Right renal cortex interstitium (tissue), 3 donors: ENCODE measurements at places on chromosomes 13 and 19.

GRCh38 chr19:37218592-37218935 lies 550 bp downstream of the ZNF383 start:
- DNase-seq = no peak

- no peak for DNase-seq
These were observed 13.1 kb downstream of the EPS15L1 start for GRCh38 chr19:16458391-16459341.

GRCh38 chr13:114151565-114152284 lies 19.3 kb upstream of the RASA3 start:
- DNase-seq = no peak

DNA sequence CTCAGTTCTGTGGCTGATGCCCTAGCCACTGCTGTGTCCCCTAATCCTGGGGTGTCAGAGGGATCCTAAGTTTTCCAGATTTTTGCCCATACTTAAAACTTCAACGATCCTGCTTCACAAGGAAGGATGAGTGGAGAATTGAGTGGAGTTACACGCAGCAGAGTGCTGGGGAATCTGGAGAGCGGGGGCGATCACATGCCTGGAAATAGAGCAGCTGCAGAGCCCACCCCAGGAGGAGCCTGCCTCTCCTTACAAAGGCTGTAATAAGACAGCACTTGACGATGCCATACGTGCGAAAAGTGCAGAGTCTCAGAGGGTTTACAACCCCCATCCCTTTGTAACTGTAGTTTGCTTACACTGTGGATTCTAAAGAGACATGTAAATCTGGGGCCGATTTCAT lies 40.6 kb downstream of the SUGP2 start:
- no peak for DNase-seq

GRCh38 chr19:42311657-42312056 lies 1.5 kb upstream of the TMEM145 start:
- no peak for DNase-seq

GRCh38 chr13:33256148-33256840 lies 29.3 kb downstream of the STARD13 start:
- no peak for DNase-seq

GRCh38 chr13:111005364-111005763 lies 90.5 kb upstream of the ANKRD10 start:
- no peak for DNase-seq

DNA sequence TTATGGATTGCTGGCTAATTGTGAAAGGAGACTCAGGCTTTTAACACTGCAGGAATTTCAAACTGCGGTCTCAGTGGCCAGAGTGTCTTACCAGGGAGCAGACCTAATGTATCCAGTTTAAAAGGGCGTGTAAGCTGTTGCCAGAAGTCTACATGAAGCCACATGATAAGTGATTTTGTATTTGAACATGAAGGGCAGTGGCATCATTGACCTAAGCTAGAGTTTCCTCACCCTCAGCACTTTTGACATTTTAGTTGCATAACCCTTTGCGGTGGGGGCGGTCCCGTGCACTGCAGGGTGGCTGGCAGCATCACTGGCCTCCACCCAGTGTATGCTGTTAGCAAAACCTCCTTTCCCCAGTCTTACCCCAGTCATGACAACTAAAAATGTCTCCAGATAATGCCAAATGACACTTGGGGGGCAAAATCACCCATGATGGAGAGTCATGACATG lies 23.7 kb upstream of the GPR18 start:
- no peak for DNase-seq

- no peak for DNase-seq
These were observed 5.6 kb downstream of the ATP8A2 start for GRCh38 chr13:25377244-25377962.

- DNase-seq = no peak
These were observed 2.0 kb downstream of the GPR108 start for GRCh38 chr19:6735181-6735911.

GRCh38 chr13:70430256-70430655 lies 322.0 kb upstream of the KLHL1 start:
- DNase-seq = no peak

DNA sequence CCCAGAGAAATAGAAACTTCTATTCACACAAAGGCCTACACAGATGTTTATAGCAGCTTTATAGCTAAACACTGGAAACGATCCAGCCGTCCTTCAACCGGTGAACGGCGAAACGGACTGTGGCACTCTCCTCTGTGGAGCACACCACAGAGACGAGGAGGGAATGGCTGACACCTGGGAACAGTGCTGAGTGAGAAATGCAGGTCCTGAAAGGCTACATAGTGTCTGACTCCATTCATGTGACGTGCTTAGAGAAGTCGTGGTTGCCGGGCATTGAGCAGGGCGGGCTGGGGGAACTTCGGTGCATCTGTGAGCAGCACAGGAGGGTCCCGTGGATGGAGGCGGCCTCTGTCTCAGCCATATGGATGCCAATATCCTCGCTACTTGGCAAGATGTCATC lies 3.1 kb upstream of the GRK1 start:
- DNase-seq = no peak

DNA sequence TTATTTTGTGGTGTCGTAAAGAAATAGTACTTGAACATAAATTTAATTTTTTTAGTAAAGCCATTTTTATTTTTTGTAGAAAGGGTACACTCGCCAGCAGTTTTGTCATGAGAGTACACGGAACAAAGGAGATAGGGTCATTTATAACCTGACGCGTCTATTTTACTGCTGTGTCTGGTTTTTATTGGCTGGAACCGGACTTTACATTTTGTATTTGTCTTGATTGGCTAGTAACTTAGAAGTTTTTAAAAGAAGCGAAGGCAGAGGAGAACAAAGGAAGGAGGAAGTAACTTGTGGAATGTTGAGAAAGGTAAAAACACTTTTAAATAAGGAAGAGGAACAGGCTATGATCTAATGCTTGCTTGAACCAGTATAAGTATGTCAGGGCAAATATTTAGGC lies 43.5 kb downstream of the TRPM4 start:
- no peak for DNase-seq

GRCh38 chr19:28764066-28764465 lies 448.9 kb downstream of the UQCRFS1 start:
- DNase-seq = no peak

DNA sequence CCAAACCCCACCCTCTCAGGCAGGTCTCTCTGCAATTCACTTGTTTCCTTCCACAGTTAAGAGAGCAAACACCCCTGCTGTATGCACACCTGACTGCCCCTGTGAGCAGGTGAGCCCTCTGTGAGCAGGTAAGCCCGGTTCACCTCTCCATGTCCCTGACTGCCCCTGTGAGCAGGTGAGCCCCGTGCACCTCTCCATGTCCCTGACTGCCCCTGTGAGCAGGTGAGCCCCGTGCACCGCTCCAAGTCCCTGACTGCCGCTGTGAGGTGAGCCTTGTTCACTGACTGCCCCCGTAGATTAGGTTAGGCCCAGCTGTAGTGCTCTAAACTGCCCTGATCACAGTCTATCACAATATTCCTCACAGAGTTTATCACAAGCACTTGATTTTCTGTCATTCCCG lies 29.2 kb downstream of the TMTC4 start:
- DNase-seq = no peak

GRCh38 chr19:41367848-41368301 lies 3.9 kb upstream of the B9D2 start:
- no peak for DNase-seq

- DNase-seq = no peak
These were observed 15.7 kb downstream of the ZNF808 start for GRCh38 chr19:52542984-52543664.

DNA sequence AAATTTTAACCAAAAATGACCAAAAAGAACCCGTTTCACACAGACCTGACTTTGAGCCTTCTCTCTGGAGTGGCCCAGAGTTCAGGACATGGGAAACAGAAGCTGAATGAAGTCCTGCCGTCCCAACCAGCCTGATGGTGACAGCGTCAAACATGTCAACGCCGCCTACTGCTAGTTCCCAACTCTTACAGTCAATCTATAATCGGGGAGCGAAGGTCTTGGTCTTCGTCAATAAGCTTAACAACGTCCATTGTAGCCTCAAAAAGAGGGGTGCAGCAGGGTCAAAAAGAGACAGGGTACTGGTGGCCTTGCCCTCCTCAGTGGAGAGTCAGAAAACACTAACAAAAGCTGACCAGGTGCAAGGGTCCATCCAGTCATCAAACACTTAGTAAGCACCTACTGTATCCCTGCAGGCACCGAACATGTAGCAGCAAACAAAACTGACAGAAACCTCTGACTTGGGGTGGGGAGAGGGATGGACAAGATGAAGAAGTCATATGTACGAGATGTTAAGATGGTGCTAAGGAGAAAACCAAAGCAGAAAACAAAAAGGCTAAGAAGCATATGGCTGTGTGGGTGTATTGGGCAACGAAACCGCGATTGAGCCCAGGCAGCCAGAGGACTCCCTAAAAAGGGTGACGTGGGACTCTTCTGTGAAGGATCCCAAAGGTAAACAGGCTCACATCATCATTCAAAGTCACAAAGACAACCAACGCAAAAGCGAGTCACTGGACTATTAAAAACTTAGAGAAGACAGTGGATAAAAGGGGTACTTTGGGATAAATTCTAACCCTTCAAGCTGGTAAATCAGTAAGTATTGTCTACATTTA lies 12.0 kb downstream of the MLLT1 start:
- DNase-seq = no peak

- no peak for DNase-seq
These were observed 5.0 kb downstream of the ZSCAN5A start for GRCh38 chr19:56309511-56310185.

DNA sequence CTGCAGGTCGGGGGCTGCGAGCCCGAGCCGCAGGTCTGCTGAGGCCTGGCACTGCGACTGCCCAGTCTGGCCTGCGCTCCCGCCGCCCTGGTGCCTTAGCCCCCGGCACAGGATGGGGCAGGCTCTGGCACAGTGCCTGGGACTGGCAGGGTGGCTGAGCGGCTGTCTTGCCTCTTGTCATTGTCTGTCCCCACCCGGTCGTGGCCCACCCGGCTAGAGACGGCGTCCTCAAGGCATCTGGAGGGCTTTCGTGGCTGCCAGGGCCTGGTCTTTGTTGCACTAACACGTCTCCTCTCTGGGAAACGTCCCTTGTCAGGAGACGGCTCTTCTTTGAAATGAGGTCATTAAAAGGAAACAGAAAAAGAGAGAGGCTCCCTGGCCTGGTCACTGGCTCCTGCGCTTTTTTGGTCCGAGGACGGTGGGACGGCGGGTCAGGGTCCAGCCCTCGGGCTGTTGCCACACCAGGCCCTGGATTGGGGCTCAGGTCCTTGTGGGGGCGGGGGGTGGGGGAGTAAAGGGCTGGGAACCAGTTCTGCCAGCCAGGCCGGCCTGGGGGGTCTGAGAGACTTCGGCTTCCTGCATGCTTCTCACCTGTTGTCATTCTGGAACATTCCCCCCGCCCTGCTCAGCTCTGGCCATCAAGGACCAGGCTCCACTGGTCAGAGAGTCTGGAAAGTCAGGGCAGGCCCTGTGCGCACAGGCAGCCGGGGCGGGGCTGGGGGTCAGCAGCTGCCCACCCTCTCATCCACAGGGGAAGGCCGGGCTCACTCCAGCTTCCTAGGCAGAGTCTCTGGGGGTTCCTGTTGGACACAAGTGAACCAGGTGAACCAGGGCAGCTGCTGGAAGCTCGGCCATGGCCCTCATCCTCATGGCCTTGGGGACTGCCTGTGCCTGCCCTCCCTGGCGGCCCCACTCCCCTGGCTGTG lies 6.2 kb upstream of the ZNF554 start:
- no peak for DNase-seq

DNA sequence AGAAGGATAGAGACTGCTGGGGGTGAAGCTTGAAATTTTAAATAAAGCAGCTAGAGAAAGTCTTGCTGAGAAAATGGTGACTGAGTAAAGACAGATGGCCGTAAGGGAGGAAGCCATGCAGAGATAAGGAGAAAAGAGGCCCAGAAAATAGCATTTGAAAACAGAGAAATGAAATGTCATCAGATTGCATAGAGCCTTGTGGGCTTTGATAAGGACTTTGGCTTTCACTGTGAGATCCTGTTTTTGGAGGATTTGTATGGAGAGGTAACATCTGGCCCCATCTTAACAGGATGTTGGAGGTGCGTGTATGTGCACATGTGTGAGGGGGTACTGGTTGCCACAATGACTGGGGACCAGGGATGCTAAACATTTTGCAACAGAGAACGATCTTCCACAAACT lies 19.5 kb upstream of the ATP8A2 start:
- DNase-seq = no peak

DNA sequence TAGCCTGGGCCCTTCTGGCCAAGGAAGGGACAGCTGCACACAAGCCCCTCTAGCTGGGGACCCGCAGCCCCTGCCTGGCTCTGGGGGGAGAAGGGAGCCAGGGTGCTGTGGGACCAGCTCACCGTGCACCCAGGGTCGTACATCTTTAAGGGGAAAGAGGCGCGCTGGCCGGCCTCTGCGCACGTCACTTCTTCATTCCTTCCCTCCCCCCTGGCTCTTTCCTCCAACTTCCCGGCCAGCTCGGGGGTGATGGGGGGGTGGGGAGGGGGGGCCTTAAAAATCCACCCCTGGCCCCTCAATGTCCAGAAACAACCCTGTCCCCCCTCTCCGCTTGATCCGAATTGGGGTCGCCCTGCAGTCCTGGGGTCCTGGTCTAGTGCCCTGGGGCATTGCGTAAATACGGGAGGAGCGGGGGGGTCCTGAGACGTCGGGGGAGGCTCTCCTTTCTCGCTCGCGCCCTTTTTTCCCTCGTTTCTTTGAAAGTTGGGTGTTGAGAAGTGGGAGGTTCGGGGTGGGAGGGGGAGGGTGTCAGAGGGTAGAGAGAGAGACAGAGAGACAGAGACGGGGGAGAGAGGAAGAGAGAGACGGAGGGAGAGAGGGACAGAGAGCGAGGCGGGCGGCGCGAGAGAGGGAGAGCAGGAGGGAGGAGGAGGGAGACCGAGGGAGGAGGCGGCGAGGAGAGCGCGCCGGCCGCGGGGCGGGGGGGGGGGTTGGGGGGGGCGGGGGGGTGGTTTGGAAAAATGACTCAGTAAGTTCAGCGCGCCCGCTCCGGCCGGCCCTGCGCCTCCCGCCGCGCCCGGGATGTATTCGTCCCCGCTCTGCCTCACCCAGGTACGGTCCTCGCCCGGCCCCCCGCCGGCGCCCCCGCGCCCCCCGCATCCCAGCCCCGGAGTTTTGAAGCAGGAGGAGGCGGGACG lies at the start of gene NFIC:
NFIC (plus strand) TSS at position 748 of the 917 bp plus-strand sequence; CDS start at position 802, 54 bp downstream.
- DNase-seq = no peak

DNA sequence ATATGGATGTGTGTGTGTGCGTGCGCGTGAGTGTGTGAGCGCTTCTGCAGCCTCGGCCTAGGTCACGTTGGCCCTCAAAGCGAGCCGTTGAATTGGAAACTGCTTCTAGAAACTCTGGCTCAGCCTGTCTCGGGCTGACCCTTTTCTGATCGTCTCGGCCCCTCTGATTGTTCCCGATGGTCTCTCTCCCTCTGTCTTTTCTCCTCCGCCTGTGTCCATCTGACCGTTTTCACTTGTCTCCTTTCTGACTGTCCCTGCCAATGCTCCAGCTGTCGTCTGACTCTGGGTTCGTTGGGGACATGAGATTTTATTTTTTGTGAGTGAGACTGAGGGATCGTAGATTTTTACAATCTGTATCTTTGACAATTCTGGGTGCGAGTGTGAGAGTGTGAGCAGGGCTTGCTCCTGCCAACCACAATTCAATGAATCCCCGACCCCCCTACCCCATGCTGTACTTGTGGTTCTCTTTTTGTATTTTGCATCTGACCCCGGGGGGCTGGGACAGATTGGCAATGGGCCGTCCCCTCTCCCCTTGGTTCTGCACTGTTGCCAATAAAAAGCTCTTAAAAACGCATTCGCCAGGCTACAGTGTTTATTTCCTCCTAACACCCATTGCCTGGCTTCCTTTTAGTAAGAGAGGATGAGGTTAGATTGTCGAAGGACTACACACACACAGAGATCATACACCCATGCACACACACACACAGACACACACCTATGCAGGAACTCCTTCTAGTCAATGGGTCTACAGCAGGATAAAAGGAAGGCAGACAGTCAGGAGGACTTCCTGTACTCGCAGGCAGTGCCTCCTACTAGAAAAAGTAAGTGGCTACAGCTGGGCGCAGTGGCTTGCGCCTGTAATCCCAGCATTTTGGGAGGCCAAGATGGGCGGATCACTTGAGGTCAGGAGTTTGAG lies 7.1 kb downstream of the FOSB start:
- no peak for DNase-seq
